Mesothelial cell of epicardium (in vitro differentiated cells): ENCODE measurements at places on chromosomes 12 and 14.

DNA sequence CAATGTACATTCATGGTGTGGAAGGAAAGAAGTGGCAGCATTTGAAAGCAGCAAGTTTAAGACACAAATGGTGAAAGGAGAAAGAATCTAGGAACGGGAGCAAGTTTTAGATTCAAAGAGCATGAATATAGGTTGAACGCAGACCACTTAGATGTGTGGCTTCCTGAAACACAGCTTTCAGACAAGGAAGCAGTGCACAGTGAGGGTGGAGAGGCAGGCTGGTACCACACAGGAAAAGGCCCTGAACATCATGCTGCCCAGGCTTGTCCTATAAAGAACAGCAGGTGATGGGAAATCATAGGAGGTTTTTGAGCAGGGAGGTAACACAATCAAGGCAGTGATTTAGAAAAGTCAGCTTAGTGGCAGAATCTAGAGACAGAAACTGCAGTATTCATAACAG, 35.6 kb downstream of the GNS start:
- no peak for DNase-seq

DNA sequence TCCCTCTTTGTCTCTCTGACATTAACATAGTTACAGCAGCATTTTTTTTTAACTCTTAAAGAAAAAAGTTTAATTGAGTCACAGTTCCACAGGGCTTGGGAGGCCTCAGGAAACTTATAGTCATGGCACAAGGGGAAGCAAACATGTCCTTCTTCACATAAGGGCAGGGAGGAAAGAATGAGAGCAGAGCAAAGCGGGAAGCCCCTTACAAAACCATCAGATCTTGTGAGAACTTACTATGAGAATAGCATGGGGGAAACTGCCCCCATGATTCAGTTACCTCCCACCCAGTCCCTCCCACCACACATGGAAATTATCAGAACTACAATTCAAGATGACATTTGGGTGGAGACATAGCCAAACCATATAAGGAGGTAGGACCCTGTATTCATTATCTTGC, 96.2 kb downstream of the PLBD1 start:
- no peak for DNase-seq

DNA sequence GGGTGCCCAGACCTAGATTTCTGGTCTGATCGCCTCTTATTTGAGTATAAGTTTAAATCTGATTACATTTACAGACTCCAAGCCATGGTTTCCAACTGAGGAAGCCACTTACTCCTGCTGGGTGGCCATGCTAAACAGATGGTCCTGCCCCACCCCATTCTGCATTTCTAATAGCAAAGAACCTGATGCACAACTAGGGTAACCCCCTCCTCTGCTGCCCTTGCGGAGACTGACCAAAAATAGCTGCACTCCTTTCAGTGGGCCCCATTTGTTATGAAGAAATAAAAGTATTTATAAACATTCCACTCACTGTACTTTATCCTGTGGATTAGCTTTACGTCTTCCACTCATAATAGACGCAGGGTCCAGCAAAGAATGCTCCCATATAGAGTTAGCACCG, 6.8 kb downstream of the GIT2 start:
- no peak for DNase-seq

DNA sequence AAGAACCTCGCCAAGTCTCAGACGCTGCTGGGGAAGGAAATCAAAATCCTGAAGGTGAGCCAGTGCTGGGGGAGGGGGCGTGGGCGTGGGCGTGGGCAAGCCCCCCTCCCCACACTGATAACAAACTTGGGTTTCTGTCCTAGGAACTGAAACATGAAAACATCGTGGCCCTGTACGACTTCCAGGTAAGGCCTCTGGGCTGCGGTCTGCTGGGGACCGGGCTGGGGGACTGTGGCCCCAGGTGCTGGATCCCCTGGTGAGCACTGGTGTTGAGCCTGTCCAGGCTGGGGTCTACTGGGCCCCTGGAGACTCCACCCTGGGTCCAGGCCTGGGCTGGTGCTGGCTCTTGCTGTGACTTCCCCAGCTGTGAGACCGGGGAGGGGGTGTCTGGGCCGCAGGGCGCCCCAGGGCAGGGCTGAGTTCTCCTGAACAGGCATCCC, 1.2 kb downstream of the ULK1 start:
- DNase-seq, result no peak

GRCh38 chr14:41825622-41826021, 218.9 kb downstream of the LRFN5 start:
- DNase-seq, result no peak

- DNase-seq, result no peak
These were observed 1358.8 kb downstream of the LRFN5 start for GRCh38 chr14:42965512-42965911.

GRCh38 chr12:42705863-42706262, 116.3 kb upstream of the PRICKLE1 start:
- no peak for DNase-seq

DNA sequence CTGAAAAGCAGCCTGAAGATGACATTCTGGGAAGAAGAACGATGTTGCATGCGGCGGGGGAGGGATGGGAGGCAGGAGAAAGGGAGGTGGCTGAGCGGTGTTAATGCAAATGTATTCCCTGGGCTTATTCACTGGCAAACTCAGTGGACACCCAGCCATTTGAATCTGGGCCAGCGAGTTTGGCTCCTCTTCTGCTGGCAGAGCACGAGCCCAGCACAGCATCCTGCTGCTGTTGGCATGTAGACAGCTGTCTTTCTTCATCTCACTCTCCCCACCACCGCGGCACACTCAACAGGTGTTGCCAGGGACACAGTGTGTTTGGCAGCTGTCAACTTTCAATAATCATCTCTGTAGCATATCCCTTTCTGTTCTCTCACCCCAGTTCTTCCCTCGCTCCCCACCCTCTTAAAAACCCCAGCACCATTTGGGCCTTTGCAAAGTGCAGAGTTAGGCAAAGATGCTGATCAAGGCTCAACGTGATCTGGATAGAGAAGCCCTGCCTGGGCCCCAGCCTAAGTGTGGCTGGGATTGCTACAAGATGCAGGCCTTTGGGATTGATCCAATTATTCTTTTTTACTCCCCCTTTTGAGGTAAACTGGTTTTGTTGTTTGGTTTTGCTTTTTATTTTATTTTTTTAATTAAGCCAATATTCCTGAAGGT, 131.9 kb downstream of the EXOC5 start:
- DNase-seq, result no peak

DNA sequence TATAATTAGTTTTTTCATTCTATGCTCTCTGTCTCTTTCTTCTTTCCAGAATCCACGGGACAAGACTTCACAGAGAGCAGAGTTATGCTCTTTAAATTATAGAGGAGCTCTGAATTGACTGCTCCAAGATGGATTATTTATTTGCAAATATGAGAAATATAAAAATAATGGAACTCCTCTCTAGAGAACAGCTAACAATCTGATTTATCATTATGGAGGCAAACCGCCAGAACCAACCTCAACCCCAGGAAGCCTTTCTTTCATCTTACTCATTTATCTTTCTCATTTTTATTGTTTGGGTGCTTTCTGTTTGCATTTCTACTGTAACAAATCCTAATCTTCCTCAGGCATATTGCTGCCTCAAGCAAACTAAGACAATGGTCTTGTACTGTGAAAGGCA, 216.5 kb downstream of the C12orf50 start:
- DNase-seq, result no peak
